Naive B cell (primary cell): ENCODE measurements at places on chromosomes 1 and 21. TPM values are rescaled to one million over a fixed set of nuclear protein-coding genes. Genes with fewer than 3 reads are reported as not detected.

- H3K4me3 ChIP-seq: no peak overlapping the region
- no peak overlapping the region for H3K27ac ChIP-seq
- no peaks in the 10 kb centered on the region for H3K27me3 ChIP-seq
- no peak for DNase-seq
These were observed 127.4 kb upstream of the KIAA1614 start for GRCh38 chr1:180785291-180785690.

DNA sequence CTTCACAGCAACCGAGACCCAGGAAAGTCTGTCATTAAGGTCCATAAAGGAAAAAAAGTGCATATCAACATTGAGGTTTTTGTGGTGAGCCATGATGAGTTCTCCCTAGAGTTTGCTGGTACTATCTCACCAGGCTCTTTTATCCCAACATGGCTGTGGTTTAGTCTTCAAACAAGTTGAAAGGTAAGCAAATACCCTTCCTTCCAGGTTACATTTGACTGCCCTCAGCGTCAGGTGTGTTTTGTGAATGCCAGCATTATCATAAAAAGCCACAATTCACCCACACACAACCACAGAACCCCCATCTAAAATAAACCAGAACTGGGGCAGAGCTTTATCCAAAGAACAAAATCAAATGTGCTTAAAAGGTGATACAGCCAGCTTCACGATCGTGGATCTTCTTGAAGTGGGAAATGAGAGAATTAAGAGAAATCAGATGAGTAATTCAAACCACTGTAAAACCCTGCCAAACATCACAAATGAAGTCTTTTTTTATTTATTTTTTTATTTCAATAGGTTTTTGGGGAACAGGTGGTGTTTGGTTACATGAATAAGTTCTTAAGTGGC lies 64.7 kb downstream of the SETD4 start:
- H3K4me3 ChIP-seq: no peak overlapping the region
- H3K27ac ChIP-seq: no peak overlapping the region
- DNase-seq: no peak
- H3K36me3 ChIP-seq: no peaks in the 10 kb centered on the region
- H3K4me1 ChIP-seq: no peaks in the 10 kb centered on the region

DNA sequence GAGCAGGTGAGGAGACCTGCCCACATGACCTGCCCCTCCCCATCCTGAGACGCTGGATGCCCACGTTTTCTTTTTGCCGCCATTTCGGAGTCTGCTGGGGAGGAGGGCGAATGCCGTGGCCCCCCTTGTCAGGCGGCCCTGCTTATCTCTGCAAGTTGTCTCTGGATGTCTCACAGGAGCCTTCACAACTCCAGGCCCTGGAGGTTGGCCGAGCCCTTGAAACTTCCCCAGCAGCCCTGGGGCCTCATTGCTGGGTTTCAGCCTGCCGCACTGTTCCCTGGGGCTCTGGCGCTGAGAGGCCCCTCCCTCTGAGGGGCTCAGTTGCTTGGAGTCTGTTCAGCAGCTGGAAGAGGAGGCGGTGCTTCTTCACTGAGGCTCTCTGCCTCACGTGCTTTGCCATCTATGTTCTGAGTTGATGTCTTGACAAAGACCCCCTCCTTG lies 29.8 kb upstream of the ZBTB21 start:
- no peaks in the 10 kb centered on the region for H3K36me3 ChIP-seq
- no peak overlapping the region for H3K4me3 ChIP-seq
- no peaks in the 10 kb centered on the region for H3K27me3 ChIP-seq
- DNase-seq: no peak
- peaks cover 22% of the 10 kb centered on the region for H3K4me1 ChIP-seq

- peaks cover 37% of the 10 kb centered on the region for H3K4me1 ChIP-seq
- no peak overlapping the region for H3K4me3 ChIP-seq
- peaks cover 6% of the 10 kb centered on the region for H3K36me3 ChIP-seq
- H3K27me3 ChIP-seq: no peaks in the 10 kb centered on the region
These were observed 71.8 kb downstream of the RUNX1 start for GRCh38 chr21:34977333-34977732.

DNA sequence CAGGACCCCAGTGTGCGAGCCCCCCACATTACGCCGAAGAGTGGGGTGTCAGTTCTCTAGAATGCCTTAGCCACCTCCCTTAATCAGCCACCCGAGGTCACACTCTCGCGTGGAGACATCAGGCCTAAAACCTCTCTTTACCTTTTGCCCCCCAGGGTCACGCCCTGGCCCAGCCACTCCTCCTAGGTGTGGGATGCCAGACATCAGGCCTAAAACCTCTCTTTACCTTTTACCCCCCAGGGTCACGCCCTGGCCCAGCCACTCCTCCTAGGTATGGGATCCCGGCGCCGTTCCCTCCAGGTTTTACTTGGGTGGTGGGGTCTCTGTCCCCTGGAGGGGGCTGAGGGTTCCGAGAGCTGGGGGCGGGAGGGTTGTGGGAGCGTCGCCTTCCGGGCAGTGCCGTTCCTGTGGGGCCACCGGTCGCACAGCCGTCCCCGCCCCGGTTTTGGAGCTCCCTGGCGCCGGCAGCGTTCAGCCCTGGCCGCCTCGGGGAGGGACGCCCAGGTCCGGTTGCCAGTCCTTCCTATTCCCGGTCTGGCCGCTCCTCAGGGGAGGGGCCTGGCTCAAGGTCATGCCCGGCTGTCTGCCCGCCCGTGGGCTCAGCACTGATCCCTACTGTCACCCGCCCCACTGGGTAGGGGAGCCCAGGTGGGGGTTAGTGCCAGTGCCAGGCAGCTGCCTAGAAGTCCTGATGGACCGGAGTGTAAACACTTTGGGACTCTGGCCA lies 882 bp downstream of the VPS13D start:
- DNase-seq: no peak
- H3K27ac ChIP-seq: peak overlapping the region; percentile 89
- no peaks in the 10 kb centered on the region for H3K36me3 ChIP-seq

- no peak overlapping the region for H3K4me3 ChIP-seq
- no peaks in the 10 kb centered on the region for H3K4me1 ChIP-seq
- no peaks in the 10 kb centered on the region for H3K27me3 ChIP-seq
These were observed 120.7 kb downstream of the MAP3K21 start for GRCh38 chr1:233448109-233448689.

The RSPO1 gene
- not detected for polyA plus RNA-seq
